ENCODE measurements at places on chromosomes 3 and 15.
A peak's percentile ranks its signal among the peaks of the same experiment; 100 is the strongest.

DNA sequence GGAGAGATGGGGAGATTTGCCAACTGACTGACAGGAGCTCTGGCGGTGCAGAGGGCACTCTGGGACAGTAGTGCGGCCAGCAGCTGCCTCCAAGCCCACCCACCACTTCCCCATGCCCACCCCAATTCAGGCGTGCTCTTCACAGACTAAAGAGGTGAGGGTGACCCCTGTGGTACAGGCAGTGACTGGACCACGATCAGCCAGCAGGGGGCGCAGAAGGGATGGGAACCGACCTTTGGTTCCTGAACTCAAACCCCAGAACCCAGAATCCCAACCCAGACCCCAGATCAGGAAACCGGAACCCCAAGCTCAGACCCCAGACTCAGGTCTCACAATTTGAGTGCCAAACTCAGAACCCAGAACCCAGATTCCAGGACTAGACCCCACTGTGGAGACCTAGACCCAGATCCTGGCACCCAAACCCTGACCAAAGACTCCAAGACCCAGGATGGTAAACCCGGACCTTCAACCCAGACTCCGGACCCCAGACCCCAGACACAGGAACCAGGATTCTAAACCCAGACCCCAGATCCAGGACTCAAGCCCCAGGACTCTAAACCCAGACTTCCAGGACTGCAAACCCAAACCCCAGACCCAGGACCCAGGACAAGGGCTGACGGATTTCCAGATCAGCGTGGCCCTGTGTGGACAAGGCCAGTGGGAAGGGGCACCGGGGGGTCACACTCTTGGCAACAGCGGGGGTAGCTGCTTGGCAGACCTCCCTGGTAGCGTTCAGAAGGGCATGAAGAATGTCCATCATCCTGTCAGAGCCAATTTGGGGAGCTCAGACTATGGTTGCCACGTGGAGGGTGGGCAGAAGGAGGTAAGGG is 3.7 kb upstream of the MYL3 start:
- peak; percentile 84 for DNase-seq
- no peak overlapping the region for H3K4me3 ChIP-seq
- no peaks in the 10 kb centered on the region for H3K36me3 ChIP-seq

- no peaks in the 10 kb centered on the region for H3K36me3 ChIP-seq
- DNase-seq, result no peak
- no peak overlapping the region for H3K27ac ChIP-seq
- H3K4me3 ChIP-seq, result no peak overlapping the region
Observed at GRCh38 chr3:26630669-26631389, 8.3 kb downstream of the LRRC3B start.

DNA sequence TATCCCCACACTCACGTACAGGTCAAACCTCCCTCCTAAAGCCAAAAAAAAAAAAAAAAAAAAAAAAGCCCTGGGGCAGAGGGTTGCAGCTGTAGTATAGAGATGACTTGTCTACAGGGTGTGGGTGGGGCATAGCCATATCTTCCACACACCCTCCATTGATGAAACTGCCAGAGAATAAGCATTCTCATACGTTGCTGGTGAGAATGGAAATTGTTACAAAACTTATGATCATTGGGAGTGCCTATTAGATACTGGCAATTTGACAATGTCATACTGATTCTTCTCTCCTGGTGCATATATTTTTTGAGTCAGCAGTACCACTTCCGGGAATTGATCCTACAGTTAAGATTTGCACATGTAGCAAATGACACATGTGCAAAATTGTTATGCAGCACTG is 11.0 kb upstream of the CTNNB1 start:
- no peak for DNase-seq
- H3K27me3 ChIP-seq, result peaks cover 27% of the 10 kb centered on the region
- H3K4me3 ChIP-seq, result no peak overlapping the region
- H3K27ac ChIP-seq, result no peak overlapping the region
- H3K4me1 ChIP-seq, result peaks cover 2% of the 10 kb centered on the region
- no peaks in the 10 kb centered on the region for H3K36me3 ChIP-seq

DNA sequence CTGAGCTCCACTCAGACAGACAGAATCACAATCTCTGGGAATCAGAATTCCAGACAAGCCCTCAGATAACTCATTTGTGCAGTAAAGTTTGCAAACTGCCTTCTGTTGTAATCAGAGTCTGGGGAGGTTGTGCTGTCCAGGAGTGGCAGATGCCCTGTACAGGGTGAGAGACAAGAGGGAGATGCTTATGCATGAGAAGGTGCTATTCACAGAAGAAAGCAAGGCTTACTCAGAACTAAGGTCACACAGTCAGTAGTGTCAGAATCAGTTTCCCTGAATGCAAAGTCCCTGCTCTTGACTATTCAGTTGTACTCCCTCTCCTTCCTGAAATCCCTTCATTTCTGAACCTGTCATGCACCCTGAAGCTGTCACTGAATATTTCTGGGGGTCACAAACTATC is 43.7 kb downstream of the SRPRB start:
- H3K4me1 ChIP-seq, result peaks cover 3% of the 10 kb centered on the region
- no peak for DNase-seq
- H3K36me3 ChIP-seq, result no peaks in the 10 kb centered on the region

DNA sequence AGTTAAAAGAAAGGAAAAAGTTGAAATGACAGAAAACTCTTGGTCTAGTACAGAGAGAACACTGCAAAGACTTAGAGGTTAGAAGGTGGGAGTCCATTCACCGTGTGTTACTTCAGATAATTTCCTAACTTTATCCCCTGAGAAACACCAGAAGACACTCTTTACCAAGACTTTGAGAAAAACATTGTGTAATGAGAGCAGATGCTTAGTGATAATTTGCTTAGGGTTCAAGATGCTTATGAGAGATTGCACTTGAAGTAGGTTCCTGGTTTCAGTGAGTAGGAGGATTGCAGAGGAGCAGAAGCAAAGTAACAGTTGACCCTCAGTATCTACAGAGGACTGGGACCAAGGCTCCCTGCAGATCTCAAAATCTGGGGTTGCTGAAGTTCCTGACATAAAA is 594.1 kb downstream of the NR2F2 start:
- no peak for DNase-seq
- H3K4me3 ChIP-seq, result no peak overlapping the region
- no peak overlapping the region for H3K27ac ChIP-seq

DNA sequence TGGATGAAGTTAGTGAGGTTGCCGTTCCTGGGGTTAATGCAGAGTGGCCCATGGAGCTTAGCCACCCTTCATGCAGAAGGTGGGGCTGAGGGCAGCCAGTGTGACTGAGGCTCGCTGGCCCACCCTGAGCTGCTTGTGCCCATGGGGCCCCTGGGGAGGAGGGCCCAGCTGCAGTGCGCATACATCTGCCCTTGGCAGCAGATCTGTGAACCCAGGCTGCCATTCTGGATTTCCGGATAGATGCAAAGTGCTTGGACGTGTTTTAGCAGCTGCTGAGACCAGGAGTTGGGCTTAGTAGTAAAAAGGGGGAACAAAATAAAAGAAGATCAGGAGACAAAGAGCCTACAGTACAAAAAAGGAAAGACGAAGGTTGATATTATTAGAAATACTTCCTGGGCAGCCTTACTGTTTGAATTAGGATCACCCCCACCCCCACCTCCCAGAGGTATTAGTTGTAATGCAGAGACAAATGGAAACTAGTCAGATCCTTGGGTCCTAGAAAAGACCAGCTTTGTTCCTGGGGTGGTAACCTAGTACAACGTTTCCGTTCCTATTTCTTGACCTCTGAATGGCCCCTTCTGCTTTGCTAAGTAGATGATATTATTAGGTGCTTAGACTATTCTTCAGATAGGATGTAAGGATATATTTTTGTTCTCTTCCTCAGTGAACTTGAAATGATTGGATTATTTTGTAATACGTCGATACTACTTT is 70.2 kb downstream of the IGF1R start:
- H3K4me3 ChIP-seq, result no peak overlapping the region
- H3K27me3 ChIP-seq, result no peaks in the 10 kb centered on the region
- DNase-seq, result no peak
- peaks cover 46% of the 10 kb centered on the region for H3K4me1 ChIP-seq
- no peak overlapping the region for H3K27ac ChIP-seq

DNA sequence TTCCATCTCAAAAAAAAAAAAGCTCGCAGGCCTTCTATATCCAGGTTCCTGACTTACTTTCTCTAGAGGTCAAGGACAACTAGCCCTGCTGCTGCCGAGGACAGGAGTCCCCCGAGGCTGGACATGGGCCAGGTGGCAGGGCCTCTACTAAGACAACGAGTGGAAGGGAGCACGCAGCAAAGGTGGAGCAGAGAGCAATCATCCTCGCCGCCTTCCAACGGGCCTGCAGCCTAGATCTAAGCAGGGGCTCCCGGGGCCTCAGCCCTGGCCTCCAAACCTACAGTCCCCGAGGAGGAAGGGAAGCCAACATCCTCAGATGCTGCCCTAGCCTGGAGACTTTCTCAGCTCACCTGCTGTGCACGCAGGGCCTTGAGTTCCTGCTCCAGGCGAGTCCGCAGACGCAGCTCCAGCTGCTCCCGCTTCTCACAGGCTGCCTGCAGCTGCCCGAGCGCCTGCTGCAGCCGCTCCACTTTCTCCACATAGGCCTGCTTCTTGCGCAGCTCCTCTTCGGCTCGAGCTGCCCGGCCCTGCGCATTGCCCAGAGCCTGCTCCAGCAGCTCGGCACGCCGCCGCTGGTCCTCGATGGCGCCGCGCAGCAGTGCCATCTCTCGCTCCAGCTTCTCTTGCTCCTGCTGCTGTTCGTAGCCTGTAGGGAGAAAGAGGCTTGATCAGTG is 12.9 kb downstream of the AMOTL2 start:
- peaks cover 8% of the 10 kb centered on the region for H3K27me3 ChIP-seq
- no peak for DNase-seq
- no peaks in the 10 kb centered on the region for H3K36me3 ChIP-seq

- no peaks in the 10 kb centered on the region for H3K4me1 ChIP-seq
- H3K4me3 ChIP-seq, result no peak overlapping the region
- no peak for DNase-seq
- H3K36me3 ChIP-seq, result no peaks in the 10 kb centered on the region
- H3K27ac ChIP-seq, result no peak overlapping the region
Observed at GRCh38 chr3:99532246-99532645, 106.1 kb upstream of the COL8A1 start.

DNA sequence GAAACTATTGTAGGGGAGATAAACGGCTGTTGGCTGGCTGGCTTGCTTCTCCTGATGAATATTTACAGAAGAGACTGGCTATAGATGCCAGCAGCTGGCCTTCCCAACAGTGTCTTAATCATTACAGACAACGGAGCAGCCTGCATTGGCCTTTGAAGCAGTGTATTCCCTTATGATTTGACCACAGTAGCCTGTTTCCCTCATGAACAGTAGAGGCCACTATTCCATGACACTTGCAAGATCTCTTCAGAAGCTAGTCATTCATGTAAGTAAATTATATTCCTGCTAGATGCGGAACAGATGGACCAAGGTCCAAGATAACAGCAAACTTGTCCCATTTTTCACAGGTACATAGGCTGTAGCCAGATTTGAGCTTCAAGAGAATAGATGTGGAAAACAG is 47.3 kb downstream of the TMCO5A start:
- no peak overlapping the region for H3K4me3 ChIP-seq
- no peaks in the 10 kb centered on the region for H3K4me1 ChIP-seq
- H3K27me3 ChIP-seq, result peaks cover 4% of the 10 kb centered on the region

DNA sequence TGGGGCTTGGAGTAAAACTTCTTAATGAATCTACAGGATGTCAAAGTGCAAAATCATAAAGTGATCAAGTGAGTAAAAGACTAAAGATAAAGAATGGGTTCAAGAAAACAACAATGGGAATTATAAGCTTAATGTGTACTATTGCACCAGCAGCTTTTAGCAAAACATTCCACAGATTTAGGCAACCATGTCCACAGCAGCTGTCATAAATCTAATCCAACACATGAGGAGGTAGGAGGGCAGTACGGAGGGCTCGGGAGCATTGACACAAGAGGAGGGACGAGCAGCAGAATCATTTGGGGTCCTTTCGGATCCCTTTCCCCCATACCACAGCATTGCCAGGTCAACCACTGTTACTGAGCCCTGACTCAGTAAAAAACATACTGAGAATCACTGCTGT is 464.3 kb upstream of the WNT5A start:
- no peak for DNase-seq
- H3K27me3 ChIP-seq, result no peaks in the 10 kb centered on the region
- no peaks in the 10 kb centered on the region for H3K4me1 ChIP-seq
- H3K36me3 ChIP-seq, result no peaks in the 10 kb centered on the region

DNA sequence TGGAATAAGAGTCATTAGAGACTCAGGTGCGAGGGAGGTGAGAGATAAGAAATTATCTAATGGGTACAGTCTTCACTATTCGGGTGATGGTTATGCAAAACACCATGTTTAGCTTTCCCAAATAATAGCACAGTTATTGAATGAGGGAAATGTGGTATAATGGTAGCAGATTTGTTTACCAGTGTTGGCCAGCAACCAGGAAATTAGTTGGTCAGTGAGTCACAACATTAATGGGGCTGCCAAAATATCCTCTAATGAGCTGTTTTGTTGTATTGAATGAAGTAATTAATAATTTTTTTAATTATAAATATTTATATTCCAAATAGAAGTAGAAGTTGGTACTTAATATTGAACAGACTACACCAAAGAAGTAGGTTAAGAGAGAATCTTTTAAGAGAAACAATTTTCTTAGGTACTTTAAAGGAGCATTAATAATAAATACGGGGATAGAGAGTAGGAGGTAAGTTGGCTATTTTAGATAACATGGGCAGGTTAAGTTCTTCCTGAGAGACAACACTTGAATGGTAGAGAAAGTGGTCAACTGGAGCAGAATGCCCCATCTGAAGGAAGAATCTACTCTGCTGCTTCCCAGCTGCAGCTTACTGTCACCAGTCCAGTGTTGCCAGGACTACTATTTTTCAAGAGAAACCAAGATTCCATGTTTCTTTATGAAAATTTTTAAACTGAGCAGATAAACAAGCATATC is 218.8 kb downstream of the UBE2E2 start:
- H3K36me3 ChIP-seq, result peaks cover 6% of the 10 kb centered on the region
- H3K27me3 ChIP-seq, result no peaks in the 10 kb centered on the region
- H3K4me1 ChIP-seq, result peaks cover 3% of the 10 kb centered on the region
- no peak overlapping the region for H3K27ac ChIP-seq
- no peak overlapping the region for H3K4me3 ChIP-seq

- H3K27ac ChIP-seq, result peak overlapping the region; percentile 21
- peaks cover 28% of the 10 kb centered on the region for H3K4me1 ChIP-seq
- H3K36me3 ChIP-seq, result peaks cover 43% of the 10 kb centered on the region
- DNase-seq, result no peak
Observed at GRCh38 chr3:160437083-160437455, 12.5 kb downstream of the TRIM59 start.

GRCh38 chr3:86771741-86772512 is 219.0 kb downstream of the VGLL3 start:
- H3K36me3 ChIP-seq, result no peaks in the 10 kb centered on the region
- H3K27ac ChIP-seq, result no peak overlapping the region
- no peaks in the 10 kb centered on the region for H3K4me1 ChIP-seq
- no peaks in the 10 kb centered on the region for H3K27me3 ChIP-seq
- DNase-seq, result no peak
- no peak overlapping the region for H3K4me3 ChIP-seq

DNA sequence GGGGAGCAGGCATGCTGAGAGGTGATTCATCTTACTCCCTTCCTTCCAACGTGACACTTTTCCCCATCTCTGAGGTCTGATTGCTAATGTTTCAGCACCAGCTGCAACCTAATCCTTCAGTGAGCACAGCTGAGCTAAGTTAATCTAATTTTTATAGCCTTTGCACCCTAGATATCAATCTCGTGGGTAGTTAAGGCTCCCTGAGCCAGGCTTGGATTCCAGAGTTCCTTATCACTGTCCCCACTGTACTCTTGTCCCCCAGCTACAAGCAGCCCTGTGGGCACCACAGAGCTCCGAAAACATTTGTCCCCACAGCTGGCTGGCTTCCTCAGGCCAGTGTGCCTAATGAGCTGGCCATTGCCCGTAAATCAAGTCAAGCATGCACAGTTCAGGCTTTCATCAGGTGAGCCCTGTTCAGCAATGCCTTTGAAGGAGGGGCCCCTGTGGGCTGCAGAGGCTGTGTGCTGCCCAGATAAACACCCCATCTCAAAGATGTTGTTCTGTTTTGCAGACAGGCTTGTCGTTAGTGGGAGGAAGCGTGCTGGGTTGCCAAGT is 376.9 kb upstream of the RASGRP1 start:
- H3K4me1 ChIP-seq, result no peaks in the 10 kb centered on the region
- no peaks in the 10 kb centered on the region for H3K36me3 ChIP-seq
- H3K4me3 ChIP-seq, result no peak overlapping the region
- peaks cover 22% of the 10 kb centered on the region for H3K27me3 ChIP-seq
